ENCODE measurements at places on chromosomes 5 and 9.

- DNase-seq = no peak
Observed at GRCh38 chr9:129027685-129028191, 393 bp downstream of the SH3GLB2 start.

GRCh38 chr5:100840370-100840769 lies 62.7 kb downstream of the ST8SIA4 start:
- DNase-seq = no peak

GRCh38 chr5:84693256-84693655 lies 308.6 kb upstream of the EDIL3 start:
- no peak for DNase-seq

GRCh38 chr5:176517053-176517661 lies 20.0 kb downstream of the RNF44 start:
- DNase-seq = no peak

GRCh38 chr5:17276445-17276844 lies 59.0 kb downstream of the BASP1 start:
- no peak for DNase-seq

GRCh38 chr9:91193087-91193657 lies 168.5 kb downstream of the AUH start:
- peak; percentile 66 for DNase-seq

GRCh38 chr9:81999806-82000205 lies 11.2 kb downstream of the SPATA31D1 start:
- DNase-seq = no peak

DNA sequence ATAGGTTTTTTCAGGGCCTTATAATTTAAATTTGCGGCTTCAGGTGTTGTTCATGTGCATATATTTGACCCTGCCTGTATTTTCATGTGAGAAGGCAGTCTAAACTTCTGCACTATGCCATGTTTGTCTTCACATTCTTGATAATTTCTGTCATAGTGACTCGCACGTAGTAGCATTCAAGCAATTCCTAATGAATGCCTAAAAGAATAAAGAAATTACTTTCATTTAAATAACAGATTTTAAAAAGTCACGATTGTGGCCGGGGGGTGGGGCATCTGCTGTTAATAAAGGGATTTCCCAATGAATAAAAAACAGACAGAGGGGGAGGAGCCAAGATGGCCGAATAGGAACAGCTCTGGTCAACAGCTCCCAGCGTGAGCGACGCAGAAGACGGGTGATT lies 318.0 kb downstream of the ADAMTS6 start:
- DNase-seq = no peak
